ENCODE measurements at places on chromosomes 5 and 9. TPM values are rescaled to one million over a fixed set of nuclear protein-coding genes. Genes with fewer than 3 reads are reported as not detected.

The IRX4 gene
- total RNA-seq = not detected

The ERP44 gene
- total RNA-seq = 3.3 TPM

The CARD6 gene
- 11.7 TPM for total RNA-seq

The TMEM174 gene
- not detected for total RNA-seq

The MEIKIN gene
- total RNA-seq = not detected

The LRRC19 gene
- total RNA-seq = not detected

The TOR4A gene
- 16.6 TPM for total RNA-seq

The ZNF367 gene
- total RNA-seq = 0.47 TPM

The KIF24 gene
- total RNA-seq = 0.68 TPM

The SLC6A7 gene
- not detected for total RNA-seq

The CDKN2B-AS1 gene
- total RNA-seq = 2.7 TPM

The PTPN3 gene
- 2.7 TPM for total RNA-seq

The GPX3 gene
- total RNA-seq = 54.4 TPM

The FGF10 gene
- total RNA-seq = not detected

The DMRT3 gene
- not detected for total RNA-seq

All from smooth muscle cell of the coronary artery (primary cell).